ENCODE measurements at places on chromosomes 2 and 18.

GRCh38 chr2:60496956-60497355 is 56.5 kb downstream of the BCL11A start:
- DNase-seq = no peak

DNA sequence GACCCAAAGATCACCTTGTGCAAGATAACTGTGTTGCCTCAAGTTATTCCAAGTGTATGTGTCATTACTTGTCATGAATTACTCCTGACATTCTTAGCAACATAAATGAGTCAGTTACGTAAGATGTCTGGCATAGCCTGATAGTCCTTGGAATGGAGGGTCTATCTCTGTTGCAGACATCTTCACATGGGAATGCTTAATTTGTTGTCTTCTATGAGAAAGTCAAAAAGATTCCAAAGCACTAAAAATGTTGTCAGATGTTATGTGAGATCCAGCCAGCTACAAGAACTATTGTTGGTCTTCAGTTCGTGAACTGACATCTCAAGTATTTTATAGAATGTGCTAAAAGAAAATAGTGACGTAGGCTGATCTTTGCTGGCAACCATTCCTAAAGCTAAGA is 178.2 kb upstream of the RASGRP3 start:
- DNase-seq = no peak

- DNase-seq = no peak
Measured at GRCh38 chr2:15348045-15348444, 213.1 kb downstream of the NBAS start.

- DNase-seq = no peak
Measured at GRCh38 chr2:151771599-151772358, 37.5 kb upstream of the NEB start.

GRCh38 chr2:100821255-100821910 is 1.4 kb downstream of the NPAS2 start:
- DNase-seq = no peak

DNA sequence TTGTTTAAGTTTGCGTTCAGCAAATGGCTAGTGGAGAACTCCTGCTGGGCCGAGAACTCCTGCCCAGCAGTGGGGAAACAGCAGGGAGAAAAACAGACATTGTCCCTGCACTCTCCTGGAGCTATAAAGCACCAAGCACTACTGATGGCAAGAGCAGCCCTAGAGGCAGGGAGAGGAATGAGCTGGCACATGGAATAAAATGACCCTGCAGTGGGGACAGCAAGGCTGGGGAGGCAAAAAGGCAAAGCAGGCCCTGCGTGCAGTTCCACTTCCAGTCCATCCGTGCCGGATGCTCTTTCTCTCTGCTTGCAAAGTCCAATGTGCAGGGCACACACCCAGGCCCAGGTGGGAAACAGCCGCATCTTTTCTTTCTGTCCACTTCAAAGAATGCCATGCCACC is 415.5 kb downstream of the LRATD1 start:
- DNase-seq = no peak

DNA sequence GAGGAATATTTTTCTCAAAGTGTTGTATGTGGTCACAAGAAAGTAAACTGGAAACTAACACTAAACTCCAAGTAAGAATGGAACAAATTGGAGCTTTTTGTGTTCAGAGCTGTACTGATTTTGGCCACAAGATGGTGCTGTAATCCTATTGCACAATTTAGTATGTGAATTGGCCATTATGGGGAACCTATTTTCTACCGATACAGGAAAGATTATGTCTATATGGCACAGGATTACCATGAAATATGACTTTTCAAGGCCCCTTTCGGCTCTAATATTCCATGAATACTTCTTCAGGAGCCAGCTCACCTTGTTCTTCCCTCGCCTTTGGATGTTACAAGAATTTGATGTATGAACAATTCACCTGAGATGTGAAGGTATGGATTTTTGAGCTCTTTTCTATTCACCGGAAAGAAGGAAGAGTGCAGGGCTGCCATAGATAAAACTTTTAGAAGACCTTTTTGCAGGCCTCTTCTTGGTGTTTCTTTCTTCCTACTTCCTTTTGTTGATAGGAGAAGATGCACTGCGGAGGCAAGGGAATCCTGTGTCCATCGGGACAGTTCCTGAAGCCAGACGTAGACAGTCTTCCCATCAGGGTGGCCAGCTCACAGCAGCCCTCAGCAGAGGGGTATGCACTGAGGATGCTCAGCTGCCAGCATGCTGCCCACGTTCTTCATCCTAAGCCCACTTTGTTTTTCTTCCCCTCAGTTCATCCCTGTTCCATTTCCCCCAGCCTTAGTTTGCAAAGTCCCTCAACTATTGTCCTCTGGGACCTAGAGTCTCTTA is 13.3 kb downstream of the MRPL44 start:
- peak; percentile 72 for DNase-seq

DNA sequence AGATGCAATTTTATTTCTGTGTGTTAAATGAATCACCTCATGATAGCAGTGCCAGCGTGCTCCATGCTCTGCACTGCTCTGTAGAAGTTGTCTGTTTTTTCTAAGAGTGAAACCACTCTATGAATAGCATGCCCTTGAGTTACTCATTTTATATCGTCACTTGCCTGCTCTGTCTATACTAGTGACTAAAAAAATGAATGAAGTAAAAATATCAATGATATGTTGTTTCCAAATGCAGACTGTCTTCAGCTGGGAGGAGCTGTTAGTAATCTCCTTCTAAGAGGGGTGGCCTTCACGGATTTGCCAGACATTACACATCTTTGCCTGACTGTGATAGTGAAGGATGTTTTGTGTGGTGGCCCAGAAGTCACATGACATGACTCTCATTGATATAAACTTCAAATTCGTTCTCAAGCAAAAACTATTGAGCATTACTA is 852.1 kb downstream of the CNTNAP5 start:
- DNase-seq = no peak

DNA sequence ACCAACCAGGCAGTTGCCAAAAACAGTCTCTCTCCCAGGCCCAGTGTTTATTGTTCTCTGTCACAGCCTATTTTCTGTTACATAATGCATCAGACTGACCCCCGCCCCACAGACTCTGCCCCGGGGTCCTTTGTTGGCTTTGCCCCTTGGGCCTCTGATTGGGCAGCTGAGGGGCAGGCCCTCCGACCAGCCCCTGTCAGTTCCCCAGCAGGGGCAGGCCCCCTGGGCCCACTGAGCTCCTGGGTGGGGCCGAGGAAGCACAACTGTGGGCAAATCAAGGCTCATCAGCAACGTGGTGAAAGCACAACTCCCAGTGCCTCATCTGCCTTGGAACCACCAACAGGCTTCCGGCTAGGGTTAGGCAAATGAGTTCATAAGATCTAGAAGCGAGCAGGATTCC is 160.1 kb upstream of the MYCN start:
- no peak for DNase-seq

- DNase-seq = no peak
Measured at GRCh38 chr2:96894151-96894531, 24.3 kb upstream of the SEMA4C start.

DNA sequence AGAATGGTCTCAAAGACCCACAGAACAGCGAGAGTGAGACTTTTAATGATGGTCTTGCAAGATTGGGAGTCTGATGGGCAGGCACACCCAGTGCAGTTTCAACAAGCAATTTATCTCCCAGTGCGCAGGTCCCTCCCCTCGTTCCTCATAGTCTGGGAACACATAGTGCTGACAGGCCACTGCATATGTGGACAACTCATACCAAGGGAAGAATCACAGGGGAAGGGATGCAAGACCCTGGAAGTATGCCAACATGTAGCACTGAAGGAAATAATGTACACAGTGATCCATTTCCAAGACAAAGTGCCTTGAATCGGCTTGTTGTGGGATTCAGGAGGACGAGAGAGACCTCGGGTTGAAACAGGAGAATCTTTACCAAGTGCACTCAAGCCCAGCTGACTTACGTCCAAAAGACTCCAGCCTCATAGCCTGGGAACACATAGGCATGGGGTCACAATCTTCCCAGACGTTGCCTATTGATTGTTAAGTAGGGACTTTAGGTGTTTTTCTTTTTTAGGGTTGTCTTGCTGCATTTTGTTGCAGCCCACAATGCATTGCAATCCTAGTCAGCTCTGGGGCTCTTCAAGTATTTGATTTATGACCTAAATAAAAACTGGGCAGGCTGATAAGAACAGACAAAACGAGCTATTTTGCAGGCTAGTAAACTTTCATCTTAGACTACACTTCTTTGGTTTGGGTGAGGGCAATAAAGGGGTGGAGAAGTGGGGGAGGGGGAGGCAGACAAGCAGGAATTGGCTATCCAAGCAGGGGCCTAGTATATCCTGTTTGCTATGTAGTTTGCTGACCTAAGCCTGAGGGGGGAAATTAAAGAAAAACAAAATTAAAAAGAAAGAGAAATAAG is 24.7 kb upstream of the SERPINB5 start:
- no peak for DNase-seq

DNA sequence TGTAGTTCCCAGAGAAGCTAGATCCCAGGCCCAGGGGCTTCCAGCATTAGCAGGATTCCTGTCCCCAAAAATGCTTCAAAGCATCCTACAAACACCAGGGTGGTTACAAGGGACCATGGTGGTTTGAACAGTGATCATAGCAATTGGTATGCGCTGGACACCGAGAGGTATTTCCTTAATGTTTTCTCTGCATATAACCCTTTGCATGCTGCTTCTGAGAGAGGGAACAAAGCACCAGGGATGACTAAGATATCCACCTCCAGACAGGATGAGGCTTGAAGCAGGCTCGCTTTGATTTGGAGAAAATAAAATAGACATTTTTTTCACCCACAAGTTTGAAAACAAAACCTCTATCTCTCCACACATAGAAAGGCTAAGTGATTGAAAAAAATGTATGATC is 50.5 kb upstream of the TSPYL6 start:
- DNase-seq = no peak

GRCh38 chr2:105865222-105865913 is 120.7 kb downstream of the NCK2 start:
- no peak for DNase-seq

DNA sequence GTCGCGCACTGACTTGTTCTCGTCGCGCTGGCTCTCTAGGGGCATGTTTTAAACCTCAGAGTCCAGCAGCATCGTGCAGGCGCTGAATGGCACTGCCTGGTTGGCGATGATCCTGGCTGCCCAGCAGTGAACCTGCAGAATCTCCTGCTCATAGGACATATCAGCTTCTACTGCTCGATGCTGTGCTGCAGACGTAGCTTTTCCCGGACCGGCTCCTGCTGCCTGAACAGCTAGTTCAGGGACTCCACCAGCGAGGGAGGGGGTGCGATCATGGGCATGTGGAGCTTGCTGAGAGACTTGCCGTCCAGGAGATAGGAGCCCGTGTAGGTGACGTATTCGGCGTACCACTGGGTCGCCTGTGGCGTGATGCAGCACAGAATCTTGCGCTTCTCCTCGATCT is 890.0 kb upstream of the LRRTM1 start:
- DNase-seq = no peak

DNA sequence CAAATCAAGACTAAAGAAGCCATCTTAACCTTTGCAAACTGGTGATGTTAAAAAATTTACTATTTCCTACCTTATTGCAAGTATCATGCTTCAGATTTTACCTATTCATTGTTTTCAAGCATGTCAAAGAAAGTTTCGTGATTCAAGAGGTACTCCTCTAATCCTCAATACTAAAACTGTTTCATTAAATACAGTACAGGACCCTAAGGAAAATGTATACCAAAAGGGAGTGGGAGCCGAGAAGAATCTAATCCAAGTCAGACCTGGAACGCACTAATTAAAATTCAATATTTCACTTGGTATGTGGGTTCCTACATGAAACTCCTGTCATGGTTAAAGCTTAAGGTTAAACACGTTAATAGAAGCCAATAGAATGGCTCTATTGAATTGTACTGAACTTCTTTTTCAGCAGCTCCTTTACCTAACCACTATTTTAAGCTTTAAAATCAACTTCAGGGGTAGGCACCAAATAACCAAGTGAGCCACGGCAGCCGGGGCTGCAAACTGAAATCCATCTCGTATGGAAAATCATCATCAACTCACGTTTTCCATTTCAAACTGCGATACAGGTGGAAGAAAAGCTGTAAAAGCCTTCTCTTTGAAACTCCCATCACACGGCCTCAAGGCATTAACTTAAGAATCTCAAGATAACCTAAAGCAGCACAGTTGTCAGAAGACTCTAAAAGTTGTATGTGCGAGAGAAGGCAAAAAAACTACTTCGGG is 188.8 kb downstream of the ZEB2 start:
- DNase-seq = peak; percentile 27

GRCh38 chr2:206000776-206001175 is 85.2 kb downstream of the INO80D start:
- no peak for DNase-seq

GRCh38 chr2:68776124-68776523 is 41.5 kb downstream of the ARHGAP25 start:
- no peak for DNase-seq

- DNase-seq = peak; percentile 67
Measured at GRCh38 chr2:237874585-237875161, 15.2 kb downstream of the RAMP1 start.

- no peak for DNase-seq
Measured at GRCh38 chr2:23204685-23205242, 180.2 kb upstream of the KLHL29 start.

GRCh38 chr18:424071-424661 is 76.3 kb downstream of the COLEC12 start:
- DNase-seq = no peak

DNA sequence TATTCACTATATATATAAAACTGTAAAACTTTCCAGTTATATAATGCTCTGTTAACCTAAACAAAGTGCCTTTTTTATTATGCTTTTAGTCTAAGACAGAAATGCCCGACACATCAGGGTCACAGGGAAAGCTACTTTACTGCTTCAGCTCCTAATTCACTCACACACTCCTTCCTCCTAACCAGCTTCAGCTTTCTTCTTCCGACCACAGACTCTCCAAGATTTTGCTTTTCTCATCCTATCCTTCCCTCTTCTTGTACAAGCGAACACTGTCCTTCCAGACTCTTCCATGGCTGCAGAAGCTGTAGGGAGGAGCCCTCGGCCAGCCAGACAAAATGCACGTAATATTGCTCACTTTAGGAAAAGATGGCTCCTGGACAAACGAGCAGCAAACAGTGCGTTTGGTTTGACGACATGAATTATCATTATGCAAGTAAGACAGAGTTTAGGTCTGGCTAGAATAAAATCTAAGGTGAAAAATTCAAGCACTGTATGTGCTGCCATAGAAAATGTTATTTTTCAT is 47.5 kb upstream of the HNRNPA3 start:
- peak; percentile 70 for DNase-seq

DNA sequence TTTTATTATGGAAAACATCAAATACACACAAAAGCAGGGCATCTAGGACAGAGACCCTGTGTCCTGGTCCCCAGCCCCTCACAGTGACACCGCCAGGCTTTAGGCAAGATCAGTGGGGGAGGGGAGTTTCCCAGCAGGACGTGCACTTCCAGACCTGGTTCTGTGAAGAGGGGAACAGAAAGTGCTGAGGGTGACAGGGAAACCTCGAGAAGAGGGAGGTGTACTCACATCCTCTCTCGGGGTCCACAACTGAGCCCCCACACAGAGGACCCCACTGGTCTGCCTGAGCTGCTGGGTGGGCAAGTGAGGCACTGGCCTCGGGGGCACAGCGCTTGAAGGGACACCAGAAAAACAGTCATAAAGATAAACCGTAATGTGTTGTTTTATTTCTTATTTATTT is 4.4 kb upstream of the GPR35 start:
- no peak for DNase-seq

- no peak for DNase-seq
Measured at GRCh38 chr2:19580830-19581229, 222.4 kb upstream of the OSR1 start.

Measured in ACHN (cell line).